ENCODE measurements at places on chromosomes 12 and 14.

DNA sequence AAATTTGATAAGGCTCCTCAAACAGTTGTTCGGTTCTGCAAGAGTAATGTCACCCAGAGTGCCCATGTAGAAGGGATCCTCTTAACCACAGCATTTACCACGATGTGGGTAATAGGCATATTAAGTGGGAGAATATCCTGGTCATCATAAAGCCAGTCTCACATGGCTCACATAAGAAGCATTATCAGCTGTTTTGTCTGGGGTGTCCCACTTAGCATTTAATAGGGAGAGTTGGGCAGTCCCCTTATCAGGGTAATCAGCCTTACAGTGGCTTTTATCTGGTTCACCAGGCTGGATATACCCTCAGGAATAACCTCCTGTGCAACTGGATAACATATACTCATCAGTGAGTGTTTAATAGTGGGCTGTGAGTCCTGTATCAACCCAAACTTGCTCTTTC lies 12.9 kb upstream of the TMEM263 start:
- DNase-seq = no peak

DNA sequence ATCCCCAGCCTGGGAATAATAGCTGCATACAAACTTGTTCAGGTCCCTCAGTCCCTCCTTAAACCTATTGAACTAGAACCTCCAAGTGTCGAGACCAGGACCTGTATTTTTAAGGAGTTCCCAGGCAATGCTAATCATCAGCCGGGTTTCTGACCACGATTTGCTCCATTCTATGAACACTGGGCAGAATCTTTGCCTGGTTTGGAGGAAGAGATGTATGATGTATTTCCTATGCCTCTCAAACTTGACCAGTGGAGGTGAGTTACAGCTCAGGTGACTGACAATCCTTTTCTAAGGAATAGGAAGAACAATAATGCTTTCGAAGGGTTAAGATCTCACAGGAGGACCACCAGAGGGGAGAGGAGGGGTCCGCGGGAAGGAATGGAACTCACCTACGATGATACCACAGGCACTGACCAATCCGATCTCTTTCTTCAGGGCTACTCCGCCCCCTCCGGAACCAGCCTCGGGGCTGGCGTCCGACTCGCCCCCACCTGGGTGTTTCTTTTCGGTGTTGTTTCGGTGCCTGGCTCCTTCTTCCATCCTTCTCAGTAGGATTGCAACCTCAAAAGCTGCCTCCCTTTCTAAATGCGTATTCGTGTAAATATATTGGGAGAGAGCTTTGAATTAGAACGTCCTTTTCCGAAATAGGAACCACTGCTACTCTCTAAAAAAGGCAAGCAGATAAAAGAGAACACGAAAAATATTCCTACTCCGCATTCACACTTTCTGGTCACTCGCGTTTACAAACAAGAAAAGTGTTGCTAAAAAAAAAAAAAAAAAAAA lies 895 bp downstream of the SLC7A8 start:
- DNase-seq = no peak

- DNase-seq = no peak
Observed at GRCh38 chr12:47725893-47726292, 603 bp upstream of the ENDOU start.

DNA sequence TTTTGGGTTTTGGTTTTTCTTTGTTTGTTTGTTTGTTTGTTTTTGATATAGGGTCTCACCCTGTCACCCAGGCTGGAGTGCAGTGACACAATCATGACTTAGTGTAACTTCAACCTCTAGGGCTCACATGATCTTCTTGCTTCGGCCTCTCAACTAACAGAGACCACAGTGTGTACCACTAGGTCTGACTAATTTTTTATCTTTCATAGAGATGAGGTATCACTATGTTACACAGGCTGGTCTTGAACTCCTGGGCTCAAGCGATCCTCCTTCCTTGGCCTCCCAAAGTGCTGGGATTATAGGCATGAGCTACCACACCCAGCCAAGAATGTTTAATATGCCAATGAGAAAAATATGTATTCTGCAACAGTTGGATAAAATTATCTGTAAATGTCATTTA lies 29.6 kb upstream of the USP15 start:
- DNase-seq = no peak

GRCh38 chr12:108106599-108106998 lies 22.5 kb upstream of the WSCD2 start:
- DNase-seq = no peak

DNA sequence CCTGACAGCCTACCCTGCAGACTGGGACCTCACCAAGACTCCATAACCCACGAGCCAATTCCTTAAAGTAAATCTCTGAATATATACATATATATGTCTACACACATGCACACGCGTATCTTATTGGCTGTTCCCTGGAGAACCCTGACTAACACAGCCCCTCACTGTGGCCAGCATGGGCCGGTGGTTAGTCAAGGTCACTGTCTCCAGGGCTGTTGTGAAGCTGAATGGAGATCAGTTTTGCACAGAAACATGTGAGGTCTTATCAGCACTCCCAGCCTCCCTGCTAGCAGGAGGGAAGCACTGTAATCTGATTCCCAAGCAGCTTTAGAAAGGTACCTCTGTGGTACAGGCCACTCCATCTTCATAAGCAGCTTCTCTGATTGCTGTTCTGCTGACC lies 46.6 kb upstream of the PLEKHG6 start:
- DNase-seq = no peak

DNA sequence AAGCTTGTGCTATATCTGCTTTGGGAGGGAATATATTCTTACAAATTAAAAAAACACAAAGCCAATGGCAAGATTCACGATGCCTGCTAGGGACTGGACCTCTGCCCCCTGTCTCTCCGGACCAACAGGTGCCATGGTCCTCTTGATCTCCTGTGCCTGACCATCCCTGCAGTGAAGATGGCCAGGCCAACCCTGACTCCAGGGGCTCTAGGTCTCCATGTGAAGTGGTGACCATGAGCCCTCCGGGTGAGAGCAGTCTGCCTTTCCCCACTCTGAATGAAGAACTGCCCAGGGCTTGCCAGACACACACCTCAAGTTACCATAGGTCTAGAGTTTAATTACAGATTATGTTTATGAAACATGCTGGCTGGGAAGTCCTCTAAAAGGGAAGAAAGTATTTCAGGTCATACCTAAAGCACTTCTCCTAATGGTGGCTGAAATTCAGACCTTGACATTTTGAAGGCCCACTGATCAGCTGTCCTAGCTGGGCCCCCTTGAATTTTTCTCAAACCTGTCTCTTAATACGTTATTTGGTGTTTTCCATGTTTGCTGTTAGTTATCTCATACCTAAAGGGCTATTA lies 1.4 kb downstream of the ARHGDIB start:
- no peak for DNase-seq

Data from CD4-positive, alpha-beta T cell treated with Interleukin-4 for 4 hours (primary cell).